ENCODE measurements at places on chromosomes 11 and 22. TPM values are rescaled to one million over a fixed set of nuclear protein-coding genes. Genes with fewer than 3 reads are reported as not detected.

- no peak for DNase-seq
Observed at GRCh38 chr11:131674051-131674755, 303.8 kb downstream of the NTM start.

DNA sequence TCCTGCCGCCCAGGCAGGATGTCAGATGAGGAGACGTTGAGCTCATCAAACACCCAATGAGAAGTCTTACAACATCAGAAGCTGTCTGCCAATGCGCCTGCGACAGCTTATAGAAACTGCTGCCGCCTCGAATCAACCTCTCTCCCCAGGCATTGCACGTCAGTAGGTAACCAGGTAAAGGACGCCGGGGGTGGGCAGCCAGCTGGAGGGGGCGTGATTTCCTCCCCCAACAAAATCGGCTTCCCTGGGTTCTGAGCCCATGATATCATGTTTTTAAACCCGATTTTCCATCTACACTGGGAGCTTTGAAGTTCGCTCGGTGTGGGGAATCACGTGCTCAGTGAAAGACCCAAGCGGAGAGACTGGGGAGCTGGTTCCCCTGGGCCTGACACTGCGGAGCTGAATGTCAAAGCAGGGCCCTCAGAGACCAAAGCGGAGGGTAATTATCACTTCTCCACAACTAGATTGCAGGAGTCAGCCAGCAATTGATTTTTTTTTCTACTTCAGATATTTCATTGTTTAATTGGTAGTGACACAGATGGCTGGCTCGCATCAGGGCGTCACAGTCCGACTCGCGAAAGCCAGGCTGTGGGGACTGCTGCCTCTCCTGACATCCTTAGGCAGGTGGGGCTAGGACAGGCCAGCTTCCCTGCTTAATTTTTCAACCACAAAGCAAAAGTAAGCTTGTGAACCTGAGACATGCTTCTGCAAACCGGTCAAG is 15.4 kb downstream of the FAM83F start:
- no peak for DNase-seq

DNA sequence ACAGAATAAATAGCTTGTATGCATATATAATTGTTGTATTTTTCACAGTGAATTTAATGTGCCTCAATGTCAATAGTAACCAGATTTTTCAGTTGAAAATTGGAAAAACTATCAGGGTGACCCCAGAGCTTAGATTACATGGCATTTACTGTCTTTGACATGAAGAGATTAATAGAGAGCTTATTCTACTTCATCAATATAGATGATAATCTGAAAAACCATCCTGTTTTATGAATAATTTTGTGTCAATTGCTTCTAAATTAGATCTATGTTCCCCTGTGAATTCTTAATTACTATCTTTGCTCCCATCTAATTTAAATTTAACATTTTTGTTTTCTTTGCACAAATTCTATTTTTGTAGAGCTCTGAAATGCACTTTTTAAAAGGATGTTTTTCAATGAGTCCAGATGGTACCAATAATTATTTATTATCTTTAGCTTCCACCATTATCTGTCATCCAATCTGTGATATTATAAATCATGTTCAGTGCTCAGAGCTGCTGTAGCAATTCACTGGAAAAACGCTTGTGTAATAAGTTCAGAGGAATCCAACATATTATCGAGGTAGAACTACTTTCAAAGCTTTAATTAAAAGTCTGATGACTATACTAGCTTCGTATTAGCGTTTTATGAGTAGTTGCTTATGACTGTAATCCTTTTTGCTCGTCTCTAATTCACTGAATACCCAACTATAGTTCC is 291.4 kb downstream of the JRKL start:
- DNase-seq: no peak

GRCh38 chr11:9752091-9752490 is 88.2 kb downstream of the SWAP70 start:
- no peak for DNase-seq

- DNase-seq: no peak
Observed at GRCh38 chr11:19963697-19964387, 196.4 kb downstream of the DBX1 start.

- DNase-seq: no peak
Observed at GRCh38 chr11:93766504-93766903, 17.6 kb upstream of the MED17 start.

- no peak for DNase-seq
Observed at GRCh38 chr11:66328031-66328301, 8.3 kb downstream of the RIN1 start.

- no peak for DNase-seq
Observed at GRCh38 chr22:17118342-17118741, 2.8 kb downstream of the TMEM121B start.

DNA sequence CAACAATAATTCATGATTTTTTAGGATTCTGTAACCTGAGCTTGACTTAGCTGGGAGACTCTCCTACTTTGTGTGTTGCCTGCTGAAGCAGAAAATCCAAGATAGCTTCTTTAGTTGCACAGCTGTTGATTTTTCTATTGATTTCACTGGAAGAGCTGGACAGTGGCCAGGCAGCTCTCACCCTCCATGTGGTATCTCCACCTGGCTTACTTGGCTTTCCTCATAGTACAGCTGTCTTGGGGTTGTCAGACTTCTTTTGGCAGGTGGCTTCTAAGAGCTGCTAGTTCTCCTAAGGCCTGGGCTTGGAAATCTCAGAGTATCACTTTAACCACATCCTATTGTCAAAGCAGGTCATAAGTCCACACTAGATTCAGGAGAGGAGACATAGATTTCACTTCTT is 130.8 kb upstream of the SPON1 start:
- no peak for DNase-seq

GRCh38 chr11:63821411-63821810 is 8.2 kb downstream of the SPINDOC start:
- DNase-seq: no peak

DNA sequence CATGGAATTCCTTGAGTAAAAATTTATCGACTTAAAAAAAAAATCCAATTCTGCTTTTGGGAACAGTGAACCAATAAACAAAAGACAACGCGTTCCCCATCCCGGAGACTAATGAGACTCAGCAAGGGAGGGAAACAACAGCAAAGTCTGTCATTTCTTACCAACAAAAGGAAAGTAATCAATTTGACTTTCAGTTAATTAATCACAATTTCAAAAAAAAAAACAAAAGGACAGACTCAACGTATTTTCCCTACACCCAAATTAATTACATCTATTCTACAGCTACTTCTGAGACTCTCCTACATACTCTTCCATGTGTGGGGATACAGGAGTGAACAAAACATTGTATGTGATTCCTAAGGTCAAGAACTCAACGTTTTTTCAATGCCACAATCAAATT is 1.9 kb downstream of the RDX start:
- DNase-seq: no peak

DNA sequence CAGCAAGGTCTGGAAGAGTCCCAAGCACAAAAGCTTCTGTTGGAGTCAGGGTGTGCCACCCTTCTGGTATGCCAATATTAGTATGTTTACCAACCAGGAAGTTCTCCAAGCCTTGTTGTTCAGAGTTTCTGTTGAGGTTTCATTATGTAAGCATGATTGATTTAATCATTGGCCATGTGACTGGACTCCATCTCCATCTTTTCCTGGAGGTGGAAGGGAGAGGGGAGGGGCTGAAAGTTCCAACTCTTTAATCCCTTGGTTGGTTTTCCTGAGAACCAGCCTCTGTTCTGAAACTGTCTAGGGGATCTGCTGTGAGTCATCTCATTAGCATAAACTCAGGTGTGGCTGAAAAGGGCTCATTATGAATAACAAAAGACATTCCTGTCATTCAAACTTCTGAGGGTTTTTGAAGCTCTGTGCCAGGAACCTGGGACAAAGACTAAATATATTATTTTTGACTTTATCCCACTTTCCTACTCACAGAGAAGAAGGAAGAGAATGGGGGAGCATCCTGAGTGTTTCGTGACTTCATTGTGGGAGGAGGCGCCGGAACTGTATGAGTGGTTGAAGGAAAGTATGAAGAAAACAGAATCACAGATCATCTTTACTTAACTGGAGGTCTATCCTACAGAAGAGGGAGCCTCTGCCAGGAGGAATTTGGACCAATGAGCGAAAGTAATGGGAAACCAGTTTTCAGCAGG is 138.2 kb downstream of the NECTIN1 start:
- DNase-seq: no peak

GRCh38 chr11:17744151-17744940 is 9.8 kb downstream of the KCNC1 start:
- no peak for DNase-seq

- DNase-seq: no peak
Observed at GRCh38 chr22:38043151-38044039, 13.8 kb upstream of the PICK1 start.

DNA sequence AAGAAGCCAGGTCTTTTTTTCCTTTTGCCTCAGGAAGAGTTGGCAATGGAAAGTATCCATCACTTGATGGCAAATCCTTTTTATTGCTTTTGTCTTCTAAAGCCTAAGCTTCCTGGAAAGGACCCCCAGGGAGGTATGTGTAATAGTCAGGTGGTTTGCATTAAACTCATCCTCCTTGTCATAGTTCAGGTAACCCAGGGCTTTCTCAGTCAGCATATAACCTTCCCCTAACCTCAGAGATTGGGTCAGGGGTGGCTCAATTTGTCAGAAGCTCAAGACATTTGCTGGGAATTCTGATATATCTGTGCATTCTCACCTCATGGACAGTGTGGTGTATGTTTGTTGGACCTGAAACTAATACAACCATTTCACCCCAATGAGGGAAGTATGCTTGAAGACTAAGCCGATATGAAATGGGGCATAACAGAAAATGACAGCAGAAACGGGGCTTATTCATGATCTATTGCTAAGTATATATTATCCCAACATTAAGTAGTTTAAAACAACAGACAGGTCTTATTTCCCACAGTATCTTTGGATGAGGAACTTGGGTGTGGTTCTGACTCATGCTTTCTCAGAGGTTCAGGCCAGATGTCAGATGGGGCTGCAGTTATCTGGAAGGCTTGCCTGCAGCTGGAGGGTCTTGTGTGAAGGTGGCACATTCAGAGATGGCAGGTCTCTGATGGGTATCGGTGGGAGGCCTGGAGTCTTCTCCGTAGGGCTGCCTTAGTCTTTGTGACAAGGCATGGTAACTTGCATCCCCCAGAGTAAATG is 135.8 kb upstream of the SPON1 start:
- no peak for DNase-seq

- no peak for DNase-seq
Observed at GRCh38 chr11:2153581-2154194, 7.3 kb downstream of the INS start.

DNA sequence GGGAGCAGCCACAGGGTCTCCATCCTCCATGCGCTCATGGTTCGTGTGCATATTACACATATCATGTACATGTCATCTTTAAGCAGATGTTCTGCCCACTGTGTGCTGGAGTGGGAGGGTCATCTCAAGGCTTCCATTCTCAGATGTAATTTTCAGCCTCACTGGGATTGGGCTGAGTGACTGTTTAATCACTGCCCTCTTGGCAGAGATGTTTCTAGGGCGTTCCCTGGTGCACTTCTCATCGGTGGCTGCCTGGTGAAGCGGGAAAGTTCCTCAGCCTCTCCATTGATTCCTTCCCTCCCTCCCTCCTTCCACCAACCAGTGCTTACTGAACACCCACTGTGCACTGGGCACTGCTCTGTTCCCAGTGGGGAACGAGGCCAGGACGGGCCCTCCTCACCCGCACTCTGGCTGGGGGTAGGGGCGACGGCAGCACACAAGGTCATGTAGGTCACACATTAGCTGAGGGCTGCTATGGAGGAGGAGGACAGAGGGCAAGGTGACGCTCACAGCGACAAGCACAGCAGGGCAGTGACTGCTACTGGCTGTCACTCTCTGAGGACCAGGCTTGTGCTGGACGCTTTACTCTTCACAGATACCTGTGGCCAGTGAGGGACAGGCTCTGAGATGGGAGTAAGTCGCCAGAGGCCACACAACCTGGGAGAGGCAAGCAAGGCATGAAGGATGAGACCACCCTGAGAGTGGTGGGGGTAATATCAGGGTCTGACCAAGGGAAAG is 22.9 kb downstream of the GNAZ start:
- no peak for DNase-seq

DNA sequence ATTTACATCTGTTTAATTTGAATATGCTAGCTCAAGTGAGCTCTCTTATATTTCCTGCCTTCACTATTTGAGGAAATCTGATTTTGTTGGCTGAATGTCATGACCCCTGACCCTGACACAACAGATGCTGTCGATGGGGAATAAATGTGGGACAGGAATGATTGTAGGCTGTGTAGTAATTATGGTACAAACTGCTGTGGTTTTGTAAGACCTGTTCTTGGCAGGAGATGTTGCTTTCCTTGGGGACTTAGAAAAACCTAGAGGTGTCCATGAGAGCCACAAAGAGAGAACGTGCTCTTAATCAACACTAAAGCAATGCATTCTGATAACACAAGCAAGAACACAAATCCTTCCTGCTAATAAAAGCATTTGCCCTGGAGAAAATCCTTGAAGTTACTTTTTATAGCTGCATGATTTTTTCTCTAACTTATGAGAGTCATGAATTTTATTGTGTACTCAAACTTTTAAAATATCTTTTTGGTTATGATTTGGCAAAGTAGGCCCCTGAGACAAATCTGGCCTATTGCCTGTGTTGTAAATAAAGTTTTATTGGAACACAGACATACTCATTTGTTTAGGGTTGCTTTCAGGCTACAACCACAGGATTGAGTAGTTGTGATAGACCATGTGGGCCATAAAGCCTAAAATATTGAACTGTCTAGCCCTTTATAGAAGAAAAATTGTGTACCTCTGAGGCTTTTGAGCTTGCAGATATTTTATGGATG is 90.2 kb downstream of the DDX10 start:
- DNase-seq: no peak

GRCh38 chr22:25716637-25717036 is 25.4 kb upstream of the MYO18B start:
- no peak for DNase-seq

DNA sequence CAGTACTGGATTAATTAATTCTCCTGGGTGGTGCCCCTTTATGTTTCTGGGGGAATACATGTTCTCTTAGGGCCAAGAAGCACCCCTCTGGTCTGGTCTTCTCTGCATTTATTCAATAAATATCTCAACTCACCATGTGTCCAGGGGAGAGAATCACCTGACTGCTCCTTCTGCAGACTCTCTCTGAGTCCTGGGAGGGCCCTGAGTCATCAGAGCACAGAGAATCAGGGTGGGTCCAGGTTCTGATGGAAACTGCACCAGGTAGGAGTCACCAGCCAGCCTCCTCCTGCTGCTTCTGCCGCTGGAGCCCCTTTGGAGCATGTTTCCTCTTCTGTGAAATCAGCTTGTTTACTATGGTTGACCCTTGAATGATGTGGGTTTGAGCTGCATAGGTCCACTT is 107.7 kb upstream of the PLET1 start:
- DNase-seq: no peak

GRCh38 chr11:1218788-1219445 is 3.9 kb upstream of the MUC5B start:
- DNase-seq: no peak

The ATG13 gene
- total RNA-seq: 58.3 TPM

The HBE1 gene
- 2.7 TPM for total RNA-seq

The KRTAP5-11 gene
- total RNA-seq: not detected

The ARVCF gene
- total RNA-seq: 1.9 TPM

The MS4A3 gene
- total RNA-seq: not detected

The CRYBB3 gene
- total RNA-seq: not detected

The MYOD1 gene
- not detected for total RNA-seq

The GLYAT gene
- total RNA-seq: 0.18 TPM

The CEND1 gene
- total RNA-seq: 9.0 TPM

The CCDC116 gene
- 0.29 TPM for total RNA-seq

The SLC6A5 gene
- not detected for total RNA-seq

The FAM180B gene
- total RNA-seq: not detected

The LRRC51 gene
- total RNA-seq: 2.6 TPM

The LRRC55 gene
- not detected for total RNA-seq

The CDC42EP1 gene
- 0.19 TPM for total RNA-seq

The MMP8 gene
- not detected for total RNA-seq

The POLD4 gene
- total RNA-seq: 110 TPM

The LSP1 gene
- 478 TPM for total RNA-seq
